AG08396 (cell line): ENCODE measurements at places on chromosomes 5 and 9.

DNA sequence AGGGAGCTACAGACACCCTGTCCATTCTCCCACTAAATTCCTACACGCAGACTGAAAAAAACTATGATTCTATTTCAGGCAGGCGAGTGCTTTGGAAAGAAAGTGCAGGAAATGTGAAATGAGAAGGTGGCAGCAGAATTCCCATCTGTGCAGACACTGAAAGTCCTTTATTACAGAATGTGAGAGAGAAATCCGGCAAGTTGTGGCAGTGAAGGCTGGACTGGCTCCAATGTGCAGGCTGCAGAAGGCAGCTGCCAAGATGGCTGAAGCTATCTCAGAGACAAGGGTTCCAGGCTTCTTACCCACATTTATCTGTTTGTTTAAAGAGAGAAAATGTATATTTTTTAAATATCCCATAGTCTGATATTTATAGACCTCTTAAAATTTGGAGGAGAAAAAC is 161.8 kb upstream of the VLDLR start:
- DNase-seq: no peak

- DNase-seq: no peak
Measured at GRCh38 chr9:93902051-93902779, 52.9 kb downstream of the BARX1 start.

- no peak for DNase-seq
Measured at GRCh38 chr9:80143899-80144298, 572.1 kb downstream of the TLE4 start.

- DNase-seq: no peak
Measured at GRCh38 chr5:132525299-132525724, 18.0 kb downstream of the IL5 start.

GRCh38 chr5:158569534-158569933 is 530.2 kb downstream of the EBF1 start:
- DNase-seq: no peak

DNA sequence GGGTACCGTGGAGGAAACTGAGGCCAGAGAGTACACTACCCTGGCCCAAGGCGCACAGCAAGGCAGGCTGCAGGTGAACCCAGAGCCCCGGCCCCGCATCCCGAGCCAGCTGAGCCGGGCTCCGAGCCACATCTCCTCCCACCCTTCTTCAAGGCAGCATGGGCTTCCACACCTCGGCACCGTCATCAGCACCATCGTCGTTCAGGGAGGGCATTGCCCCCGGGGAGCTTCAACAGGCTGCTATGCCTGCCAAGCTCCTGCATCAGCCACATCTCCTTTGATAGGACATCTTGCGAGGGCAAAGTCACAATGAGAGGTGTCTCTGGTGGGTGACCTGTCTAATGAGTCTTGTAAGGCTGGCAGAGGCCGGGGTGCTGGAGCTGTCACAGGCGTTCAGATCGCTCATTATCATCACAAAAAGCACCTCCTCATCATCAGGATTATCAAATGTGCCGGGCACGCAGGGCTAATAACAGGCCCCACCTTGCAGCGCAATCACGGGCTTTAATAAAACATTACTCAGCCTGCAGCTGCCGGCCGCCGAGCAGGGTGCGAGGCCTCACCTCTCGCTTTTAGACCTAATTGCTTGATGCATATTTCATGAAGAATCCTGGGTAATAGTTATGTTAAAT is 20.0 kb upstream of the SLC25A51 start:
- no peak for DNase-seq

- no peak for DNase-seq
Measured at GRCh38 chr5:67187006-67187715, 9.4 kb downstream of the CD180 start.

DNA sequence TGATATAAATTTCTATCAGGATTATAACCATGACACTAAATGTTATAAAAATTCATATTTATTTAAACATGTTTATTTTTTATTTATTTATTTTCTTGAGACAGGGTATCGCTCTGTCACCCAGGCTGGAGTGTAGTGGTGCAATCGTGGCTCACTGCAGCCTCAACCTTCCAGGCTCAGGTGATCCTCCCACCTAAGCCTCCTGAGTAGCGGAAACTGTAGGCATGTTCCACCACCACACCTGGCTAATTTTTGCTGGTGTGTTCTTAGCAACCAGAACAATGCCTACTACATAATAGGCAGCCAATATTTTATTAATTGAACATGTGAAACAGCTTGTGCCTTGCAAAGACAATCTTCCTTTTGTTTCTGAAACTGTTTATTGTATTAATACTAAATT is 6.5 kb upstream of the PTBP3 start:
- no peak for DNase-seq

- peak; percentile 5 for DNase-seq
Measured at GRCh38 chr5:143311428-143311827, 92.1 kb downstream of the NR3C1 start.

GRCh38 chr9:36842560-36843530 is 191.2 kb downstream of the PAX5 start:
- no peak for DNase-seq

DNA sequence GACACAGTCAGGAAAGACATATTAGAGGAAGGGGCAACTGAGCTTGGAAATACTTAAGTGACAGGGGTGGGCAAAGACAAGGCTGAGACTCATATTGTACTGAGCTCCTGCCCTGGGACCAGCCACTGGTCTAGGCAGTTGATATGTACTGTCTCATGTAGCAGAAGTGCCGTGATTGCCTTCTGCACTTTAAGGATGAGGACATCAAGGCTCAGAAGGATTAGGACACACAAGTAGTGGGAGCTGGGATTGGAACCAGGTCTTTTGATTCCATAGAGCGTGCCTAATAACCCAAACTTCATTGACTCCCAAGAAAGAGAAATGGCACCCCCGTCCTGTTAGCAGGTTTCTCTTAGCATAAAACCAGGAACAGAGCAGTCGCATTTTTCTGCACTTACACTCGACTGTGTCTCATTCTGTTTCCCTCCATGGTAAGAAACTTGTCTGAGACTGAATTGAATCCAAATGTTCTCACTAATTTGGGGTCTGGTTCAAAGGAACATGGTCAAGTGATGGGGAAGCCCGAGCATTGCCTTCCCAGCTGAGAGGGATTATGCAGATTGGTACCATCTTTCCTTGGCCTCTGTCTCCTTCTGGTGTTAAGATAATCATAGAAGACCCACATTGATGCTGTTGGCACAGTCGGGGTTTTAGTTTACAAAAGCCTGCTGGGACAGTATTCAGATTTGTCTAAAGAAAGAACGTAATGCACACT is 70.4 kb downstream of the ANGPTL2 start:
- no peak for DNase-seq

DNA sequence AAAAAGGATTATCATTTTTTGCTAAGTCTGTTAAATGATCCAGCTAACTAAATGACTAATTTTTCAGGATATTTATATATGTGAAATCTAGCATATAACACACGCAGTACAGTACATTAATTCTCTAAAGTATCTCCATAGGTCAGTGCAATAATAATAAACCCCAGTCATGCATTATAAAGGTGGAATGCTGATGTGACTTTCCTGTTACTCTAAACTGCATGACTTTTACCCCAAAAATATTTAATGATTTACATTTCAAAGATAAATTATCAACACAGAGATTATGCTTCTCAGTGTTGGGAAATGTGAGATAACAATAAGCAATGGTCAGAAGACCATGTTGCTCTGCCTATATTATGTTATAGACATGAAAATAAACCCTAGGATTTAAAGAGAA is 34.1 kb upstream of the PAM start:
- no peak for DNase-seq

DNA sequence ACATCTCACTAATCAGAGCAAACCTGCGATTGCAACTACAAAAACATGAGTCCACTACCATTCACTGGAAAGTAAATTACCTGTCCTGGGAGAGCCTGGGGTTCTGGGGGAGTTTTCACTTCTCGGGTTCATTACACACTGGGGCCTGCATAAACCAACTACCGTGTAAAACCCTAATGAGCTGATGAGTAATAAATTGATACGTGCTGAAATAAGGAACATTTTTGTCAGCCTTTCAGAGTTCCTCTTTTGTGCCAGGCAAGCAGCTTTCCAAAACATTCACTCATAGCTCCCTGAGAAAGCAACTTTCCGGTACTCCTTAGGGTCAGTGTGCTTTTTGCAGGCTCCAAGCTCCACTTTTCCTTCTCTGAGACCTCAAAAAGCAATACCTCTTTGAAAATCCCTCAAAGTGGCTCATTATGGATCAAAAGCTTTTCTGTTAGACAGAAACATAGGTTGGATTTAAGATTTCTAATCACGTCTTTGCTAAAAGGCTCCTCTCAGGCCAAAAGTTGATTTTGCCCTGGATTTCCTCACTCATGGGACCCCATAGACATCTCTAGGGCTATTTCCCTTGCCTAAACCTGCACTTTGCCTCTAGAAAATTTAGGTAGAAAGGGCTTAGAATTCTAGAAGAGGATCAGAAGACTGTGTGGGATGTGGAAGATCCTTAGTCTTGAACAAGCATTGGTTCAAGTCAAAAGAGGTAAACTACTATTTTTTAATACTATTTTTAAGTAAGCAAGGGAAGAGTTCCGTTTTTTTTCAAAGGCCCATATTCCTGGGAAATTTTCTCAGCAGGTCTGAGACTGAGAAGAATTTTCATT is 74.8 kb downstream of the ST8SIA4 start:
- DNase-seq: no peak

GRCh38 chr5:14534773-14535172 is 46.8 kb upstream of the OTULINL start:
- DNase-seq: no peak

- DNase-seq: no peak
Measured at GRCh38 chr5:11384441-11385250, 519.6 kb downstream of the CTNND2 start.

DNA sequence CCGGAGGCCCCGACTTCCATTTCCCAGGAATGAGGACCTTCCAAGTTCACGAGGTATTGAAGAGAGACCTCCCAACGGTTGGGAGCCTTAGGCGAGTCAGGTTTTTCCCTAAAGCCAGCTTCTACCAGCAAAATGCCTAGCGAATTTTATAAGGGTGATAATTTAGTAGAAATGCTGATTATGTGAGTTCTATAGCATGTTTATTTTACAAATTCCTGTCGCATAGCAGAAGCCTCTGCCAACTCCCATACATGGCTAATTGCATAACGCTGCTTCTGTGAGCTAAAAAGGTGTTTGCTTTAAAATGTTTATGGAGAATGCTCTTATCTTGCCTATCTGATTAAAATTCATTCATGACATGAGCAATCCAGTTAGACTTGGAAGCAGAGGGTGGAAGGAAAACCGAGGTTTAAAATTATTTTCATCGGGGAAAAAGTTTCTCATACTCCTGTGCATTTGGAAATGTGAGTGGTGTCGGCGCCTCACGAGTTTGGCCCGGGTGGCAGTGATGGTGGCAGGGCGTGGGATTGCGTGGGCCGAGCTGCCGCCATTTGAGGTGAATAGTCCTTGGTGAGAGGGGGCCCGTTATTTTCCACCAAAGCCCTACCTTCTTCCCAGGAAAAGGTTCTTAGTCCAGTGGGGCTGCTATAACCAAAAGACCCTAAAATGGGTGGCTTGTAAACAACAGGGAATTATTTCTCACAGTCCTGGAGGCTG is 104.4 kb upstream of the FCN2 start:
- DNase-seq: peak; percentile 36

DNA sequence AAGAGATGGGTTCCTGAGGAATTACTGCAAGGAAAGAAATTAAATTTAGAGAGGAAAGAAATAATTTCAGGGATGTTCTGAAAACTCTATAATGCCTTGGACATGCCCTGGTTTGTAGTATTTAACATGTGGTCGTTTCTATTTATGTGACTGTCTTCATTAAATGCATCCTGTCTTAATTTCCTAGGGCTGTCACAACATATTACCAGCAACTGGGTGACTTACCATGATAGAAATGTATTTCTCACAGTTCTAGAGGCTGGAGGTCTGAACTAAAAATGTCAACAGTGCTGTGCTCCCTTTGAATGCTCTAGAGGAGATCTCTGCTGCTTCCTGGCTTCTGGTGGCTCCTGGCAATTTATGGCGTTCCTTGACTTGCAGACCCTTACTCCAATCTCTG is 287.7 kb downstream of the FBXL7 start:
- no peak for DNase-seq

- DNase-seq: no peak
Measured at GRCh38 chr5:101955891-101956290, 340.2 kb downstream of the SLCO4C1 start.

DNA sequence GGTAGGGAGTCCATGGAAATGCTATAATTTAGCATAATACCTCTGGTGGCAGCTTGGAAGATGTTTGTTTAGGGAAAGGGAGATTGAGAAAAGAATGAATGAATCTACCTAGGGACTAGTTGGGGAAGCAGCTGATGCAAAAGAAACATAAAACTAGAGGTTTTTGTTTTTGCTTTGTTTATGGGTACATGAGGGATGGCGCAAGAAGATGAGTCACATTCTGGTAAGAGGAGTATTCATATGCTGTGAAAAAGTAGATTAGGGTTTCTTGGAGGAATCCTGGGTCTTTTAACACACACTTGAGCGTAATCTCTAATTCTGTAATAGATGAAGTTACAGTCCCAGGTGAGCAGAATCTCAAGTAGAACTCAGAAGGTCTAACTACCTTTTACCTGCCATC is 17.1 kb downstream of the C9orf43 start:
- DNase-seq: no peak

- DNase-seq: peak; percentile 26
Measured at GRCh38 chr5:172076761-172077244, 70.4 kb upstream of the FBXW11 start.

DNA sequence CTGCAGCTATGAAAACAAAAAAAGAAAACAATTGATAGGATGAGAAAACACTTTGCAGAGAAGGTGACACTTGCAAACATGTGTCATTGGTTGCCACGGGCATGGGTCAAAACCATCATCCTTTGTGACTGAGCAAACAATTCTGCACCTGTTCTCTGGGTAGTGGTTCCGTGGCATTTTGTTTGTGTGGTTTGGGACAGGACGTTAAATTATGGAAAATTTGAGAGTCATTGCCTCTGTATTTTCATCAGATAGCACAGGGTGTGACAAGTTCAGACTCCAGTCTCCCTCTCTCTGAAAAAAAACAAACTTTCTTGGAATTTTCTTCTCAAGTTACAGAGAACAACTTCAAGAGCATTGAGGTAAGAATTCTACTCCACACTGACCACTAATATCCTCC is 113.4 kb upstream of the HMHB1 start:
- DNase-seq: no peak

DNA sequence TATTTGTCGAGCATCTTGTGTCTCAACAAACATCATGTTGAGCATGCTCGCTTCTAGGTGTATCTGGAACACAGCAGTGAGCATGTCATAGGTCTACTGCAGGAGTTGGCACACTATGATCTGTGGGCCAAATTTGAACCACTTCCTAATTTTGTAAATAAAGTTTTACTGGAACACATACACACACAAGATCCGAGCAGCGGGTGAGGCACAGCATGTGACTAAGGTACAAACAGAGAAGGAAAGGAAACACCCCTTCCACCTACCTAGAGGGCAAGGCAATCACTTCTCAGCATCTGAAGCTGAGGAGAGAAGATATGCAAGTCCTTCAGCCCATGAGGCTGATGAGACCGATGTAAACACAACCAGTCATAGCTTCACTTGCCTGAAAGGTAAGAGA is 200.4 kb downstream of the MED10 start:
- no peak for DNase-seq

GRCh38 chr5:149177911-149178565 is 36.7 kb downstream of the ABLIM3 start:
- DNase-seq: no peak
